ENCODE measurements at places on chromosomes 7 and 10.

GRCh38 chr10:18616337-18616736 lies 35.0 kb downstream of the NSUN6 start:
- DNase-seq = no peak

GRCh38 chr10:100391163-100392002 lies 44.4 kb downstream of the SCD start:
- DNase-seq = no peak

DNA sequence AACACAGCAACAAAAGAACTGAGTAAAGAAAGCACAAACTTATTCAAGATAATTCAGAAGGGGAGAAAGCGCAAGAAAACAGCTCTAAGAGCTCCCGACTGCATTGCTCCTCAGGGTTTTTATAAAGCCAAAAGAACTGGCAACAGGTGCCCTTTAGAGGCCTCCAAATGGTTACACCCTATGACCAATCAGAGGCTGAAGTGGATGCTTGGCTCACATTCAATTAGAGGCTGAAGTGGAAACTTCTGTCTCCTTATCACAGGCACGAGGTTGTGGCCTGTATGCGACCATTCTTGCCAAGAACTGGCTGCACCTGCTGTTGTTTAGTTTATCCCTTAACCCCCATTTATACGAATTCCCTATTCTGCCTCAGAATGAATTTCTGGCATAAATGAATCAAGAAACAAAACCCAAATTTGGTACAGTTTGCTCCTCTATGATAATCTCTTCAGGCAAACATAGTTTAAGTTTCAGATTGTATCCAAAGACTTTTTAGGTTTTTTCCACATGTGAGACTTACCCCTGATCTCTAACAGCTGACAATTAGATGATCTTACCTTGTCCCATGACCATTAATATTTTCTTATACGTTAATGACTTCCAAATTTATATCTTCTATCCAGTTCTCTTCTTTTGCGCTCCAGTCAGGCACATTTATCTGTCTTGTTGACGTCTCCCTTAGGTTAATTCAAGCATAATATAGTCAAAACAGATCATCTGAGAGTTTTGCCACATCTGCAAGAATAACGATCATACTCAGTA lies 504.8 kb downstream of the NXPH1 start:
- peak; percentile 86 for DNase-seq

GRCh38 chr7:26723129-26723528 lies 141.3 kb downstream of the SKAP2 start:
- DNase-seq = no peak

GRCh38 chr7:118175740-118176139 lies 8.2 kb upstream of the LSM8 start:
- no peak for DNase-seq

GRCh38 chr7:112416127-112416526 lies 34.1 kb upstream of the IFRD1 start:
- DNase-seq = no peak

DNA sequence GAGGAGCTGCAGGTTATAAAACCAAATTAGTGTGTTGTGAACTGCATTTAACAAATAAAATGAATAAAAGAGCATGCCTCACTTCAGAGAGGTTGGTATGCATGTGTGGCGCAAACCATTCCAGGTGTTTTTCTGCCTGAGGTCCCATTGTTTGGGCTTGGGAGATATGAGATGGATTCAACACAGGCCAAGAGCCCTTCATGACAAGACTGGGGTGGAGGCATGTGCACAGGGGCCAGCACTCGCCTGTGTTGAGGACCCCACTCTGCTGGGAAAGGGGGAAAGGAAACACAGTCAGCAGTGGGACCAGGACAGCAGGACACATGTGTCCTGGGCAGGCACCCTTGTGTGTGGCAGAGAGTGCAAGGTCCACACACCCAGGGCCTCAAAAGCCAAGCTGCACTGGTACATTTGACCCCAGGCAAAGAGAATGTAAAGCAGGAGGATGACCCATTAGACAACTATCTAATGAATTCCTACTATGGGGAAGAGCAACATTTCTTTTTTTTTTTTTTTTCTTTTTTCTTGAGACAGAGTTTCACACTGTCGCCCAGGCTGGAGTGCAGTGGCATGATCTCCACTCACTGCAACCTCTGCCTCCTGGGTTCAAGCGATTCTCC lies 9.2 kb upstream of the SLC18A3 start:
- no peak for DNase-seq

DNA sequence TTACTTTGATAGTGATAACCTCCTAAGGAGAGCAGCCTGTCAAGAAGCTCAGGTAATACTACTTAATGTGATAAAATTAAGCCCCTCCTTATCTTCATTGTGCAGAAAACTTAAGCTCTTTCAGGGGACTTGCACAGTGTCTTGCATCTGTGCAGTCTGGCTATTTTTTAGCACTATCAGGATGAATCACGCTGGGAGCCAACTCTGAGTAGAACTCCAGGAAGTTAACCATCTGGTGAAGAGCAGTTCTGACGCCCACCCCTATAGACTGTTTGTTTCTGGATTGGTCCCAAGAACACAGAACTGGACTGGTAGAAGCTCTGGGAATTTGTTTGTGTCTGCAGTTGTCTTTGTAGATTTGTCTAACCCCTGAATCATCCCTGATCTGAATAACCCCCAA lies 41.9 kb downstream of the AGK start:
- no peak for DNase-seq

DNA sequence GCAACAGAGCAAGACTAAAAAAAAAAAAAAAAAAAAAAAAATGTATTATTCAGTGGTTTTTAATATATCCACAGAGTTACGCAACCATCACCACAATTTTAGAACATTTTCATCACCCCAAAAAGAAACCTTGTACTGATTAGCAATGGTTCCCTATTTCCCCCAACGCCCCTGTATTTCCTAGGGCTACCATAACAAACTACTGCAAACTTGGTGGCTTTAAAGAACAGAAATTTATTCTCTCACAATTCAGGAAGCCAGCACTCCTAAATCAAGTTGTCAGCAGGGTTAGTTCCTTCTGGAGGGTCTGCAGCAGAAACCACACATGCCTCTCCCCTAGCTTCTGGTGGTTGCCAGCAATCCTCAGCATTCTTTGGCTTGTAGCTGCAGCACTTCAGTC lies 5.9 kb upstream of the NUP42 start:
- no peak for DNase-seq

- no peak for DNase-seq
Measured at GRCh38 chr10:34109952-34110702, 705.0 kb downstream of the PARD3 start.

DNA sequence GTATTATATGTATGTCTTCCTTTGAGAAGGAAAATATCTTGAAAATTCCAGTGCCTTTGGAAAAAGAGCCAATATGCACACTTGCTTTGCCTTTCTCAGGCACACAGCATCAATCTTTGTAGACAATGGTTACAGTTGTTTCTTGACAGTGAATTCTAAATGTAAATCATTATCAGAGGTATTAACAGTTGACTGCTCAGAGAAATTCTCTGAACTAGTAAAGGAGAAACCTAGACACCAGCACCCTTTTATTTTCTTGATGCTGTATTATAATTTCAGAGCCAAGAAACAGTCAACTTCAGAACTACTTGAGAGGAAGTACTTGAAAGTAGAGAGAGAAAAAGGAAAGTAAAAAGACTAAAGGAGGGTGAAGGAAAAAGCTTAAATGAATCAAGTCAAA lies 185.8 kb upstream of the SMIM30 start:
- DNase-seq = no peak

DNA sequence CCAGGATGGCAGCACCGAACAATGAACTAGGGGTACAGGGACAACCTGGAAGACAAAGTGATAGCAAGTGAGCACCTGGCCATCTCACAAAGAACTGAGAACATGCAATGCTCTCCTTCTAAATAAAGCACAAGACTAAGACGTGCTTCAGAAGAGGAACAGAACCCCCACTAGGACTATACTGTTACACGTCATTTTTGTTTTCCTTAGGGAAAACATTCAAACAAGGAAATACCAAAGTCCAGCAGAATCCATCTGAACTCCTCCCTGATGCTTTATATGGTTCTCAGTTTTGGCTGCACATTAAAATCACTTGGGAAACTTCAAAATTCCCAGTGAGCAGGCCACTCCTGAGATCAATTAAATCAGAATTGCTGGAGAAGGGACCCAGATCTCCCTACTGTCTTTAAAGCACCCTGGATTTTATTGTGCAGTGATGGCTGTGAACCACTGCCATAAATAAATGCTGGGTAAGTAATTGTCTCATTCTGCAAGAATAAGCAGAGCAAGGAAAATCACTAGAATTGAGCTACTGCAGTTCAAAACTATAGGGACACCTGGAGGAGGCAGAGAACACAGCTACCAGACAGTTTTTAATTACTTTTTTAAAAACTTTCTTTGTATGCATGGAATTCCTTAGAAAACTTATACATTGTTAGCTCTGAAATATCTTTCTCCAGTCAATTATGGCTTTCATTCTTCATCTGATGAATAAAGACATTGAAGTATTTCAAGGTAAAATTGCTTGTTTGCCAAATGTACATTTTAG lies 866.5 kb upstream of the GHITM start:
- DNase-seq = no peak

- DNase-seq = peak; percentile 77
Measured at GRCh38 chr7:141076377-141076776, 2.5 kb downstream of the TMEM178B start.

DNA sequence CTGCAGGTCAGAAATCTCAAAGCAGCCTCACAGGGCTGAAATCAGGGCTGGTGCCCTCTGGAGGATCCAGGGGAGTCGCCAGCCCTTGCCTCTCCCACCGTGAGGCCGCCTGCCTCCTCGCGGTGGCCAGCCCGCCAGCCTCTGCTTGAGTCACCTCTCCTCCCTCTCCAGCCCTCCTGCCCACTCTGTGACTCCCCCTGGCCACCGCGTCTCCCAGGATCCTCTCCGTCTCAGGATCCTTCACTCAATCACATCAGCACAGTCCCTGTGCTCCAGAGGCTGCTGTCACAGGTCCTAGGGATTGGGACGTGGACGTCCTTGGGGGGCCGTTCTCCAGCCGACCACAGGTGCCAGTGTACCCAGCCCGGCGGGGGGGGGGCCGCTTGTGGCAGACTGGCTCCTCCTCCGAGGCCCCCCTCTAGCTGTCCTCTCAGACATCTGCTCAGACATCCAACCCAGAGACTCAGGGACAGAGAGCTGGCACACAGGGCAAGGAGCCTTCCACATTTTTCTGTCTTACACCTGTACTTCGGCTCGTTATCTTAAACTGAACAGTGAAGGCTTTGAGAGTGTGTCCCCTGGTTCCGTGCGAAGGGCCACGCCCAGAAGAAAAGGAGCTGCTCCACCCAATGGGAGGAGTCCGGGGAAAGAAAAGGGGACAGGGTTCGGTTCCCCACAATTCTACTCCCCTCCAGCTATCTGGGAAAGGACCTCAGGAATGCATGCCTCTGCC lies 9.4 kb upstream of the PPP2R2D start:
- no peak for DNase-seq

DNA sequence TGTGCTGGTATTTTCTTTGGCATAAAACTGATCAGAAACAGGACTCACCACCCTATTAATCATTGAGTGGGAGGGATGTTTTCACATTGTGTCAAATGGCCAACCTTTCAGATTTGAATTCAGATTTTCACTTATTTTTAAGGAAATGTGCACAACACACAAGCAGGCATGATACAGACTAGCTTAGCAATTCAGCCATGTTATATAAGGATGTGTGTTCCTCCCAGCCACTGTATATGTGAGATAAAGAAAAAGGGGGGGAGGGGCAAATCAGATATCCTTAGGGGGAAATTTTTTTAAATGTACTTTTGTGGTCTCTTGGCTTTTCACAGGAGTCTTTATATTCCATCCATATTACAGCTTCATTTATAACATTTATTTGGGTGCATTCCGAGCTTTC lies 3.1 kb downstream of the GAD2 start:
- DNase-seq = no peak

DNA sequence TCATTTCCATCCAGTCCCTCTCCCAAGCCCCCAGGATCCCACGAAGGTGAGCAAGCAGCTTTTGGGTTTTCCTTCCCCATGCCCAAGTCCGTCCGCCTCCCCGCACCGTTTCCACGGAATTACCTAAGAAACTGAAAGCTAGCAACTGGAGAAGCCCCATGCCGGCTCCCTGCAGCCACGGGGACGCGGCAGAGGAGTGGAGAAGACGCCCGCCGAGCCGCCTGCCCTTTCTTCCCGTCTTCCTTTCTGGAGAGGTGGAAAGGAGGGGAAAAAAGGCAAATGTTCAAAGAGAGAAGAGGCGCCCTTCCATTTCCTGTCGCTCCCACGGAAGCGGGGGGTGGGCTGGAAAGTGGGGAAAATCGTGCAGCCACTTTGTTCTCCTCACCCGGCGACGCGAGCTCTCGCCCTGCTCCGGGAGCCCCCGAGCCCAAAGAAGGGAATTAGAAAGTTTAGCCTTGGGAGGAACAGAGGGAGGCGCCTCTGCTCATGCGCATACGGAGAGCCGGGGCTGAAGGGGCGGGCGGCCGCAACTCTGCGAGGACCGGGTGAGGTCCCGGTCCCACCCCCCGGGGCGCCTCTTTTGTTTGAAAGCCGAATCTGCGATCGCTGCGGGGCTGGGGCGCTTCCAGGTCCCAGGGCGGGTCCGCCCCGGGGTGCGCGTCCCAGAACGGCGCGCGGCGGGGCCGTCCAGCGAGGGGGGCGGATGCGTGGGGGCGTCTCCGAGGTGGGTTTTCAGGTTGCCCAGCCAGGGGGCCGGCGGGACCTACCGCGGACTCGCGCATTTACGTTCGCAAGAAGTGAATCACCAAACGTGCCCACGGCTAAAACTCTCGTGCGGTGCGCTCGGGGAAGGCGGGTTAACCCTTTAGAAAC lies at the start of gene LAMB1:
LAMB1 (minus strand) TSS at position 436 of the 873 bp plus-strand sequence; CDS start at position 160, 276 bp downstream.
- DNase-seq = peak; percentile 18

DNA sequence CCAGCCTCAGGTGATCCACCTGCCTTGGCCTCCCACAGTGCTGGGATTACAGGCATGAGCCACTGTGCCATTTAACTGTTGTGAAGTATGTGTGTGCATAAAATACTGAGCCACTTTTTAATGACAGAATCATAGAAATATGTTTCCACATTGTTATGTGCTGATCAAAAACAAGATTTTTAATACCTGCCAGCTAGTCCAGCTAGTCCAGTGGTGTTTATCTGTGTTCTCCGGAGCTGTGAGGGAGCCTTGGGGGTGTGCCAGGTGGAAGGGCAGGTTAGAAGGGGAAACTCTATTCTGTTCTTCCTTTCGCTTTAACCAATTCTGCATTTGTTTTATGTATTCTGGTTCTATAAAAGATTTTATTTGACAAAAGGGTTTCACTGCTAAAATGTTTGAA lies 7.0 kb downstream of the FAM221A start:
- no peak for DNase-seq

DNA sequence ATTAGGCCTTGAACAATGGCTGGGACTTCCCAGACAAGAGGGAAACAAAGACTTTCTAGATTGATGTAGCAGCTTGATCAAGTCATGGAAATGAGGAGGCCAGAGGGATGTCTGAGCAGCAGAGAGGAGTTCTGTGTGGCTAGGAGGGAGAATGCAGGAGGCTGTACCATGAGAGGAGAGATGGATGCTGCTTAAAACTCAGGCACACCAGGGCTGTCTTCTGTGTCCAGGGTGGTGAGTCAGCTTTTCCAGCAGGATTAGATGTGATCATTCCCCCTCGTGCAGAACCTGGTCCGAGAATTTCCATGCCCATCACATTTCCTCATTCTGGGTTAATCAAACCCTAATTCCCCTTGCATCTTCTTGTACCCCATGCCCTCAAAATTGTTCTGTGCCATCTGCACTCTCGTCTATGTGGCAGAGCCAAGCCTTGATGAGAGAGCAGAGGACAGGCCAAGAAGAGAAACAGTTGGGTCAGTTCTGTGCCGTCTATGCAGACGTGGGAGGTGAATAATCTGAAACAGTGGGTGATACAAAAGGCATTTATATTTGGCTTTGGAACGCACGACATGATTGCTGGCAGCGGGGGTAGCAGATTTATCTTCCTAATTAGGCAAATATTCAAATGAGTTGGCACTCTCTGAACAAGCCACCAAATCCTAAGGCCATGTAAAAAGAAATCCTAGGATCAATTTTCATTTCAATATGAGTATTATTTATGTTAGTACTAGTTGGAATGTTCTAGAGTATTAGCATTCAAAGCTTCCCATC lies 160.7 kb downstream of the TMEM178B start:
- DNase-seq = no peak
